ENCODE measurements at places on chromosomes 5 and 9.
A peak's percentile ranks its signal among the peaks of the same experiment; 100 is the strongest.

DNA sequence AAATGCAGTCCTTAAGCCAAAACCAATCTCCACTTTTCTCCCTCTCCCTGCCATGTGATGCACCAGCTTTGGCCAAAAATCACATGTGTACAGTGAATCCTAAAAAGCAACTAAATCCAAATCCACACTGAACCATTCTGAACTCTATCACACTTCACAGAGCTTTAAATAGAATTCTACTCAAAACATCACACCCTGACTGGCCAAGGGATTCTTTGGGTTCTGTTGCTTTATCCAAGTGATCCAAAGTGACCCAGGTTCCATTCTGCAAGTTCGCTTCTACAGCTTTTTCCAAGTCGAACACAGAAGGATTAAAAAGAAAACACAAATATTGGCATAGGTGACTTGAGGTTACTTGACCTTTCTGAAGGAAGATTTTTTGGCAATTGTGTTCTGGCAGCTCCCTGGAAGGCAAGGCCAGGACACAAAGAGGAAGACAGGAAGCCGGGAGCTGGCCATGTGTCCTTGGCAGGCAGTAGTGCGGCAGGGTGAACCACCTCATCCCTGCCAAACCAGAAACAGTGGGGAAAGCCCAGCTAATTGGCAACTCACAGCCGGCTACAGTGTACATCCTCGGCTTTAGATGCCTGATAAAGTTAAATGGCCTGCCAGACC lies 115.0 kb downstream of the NFIB start:
- no peaks in the 10 kb centered on the region for H3K27me3 ChIP-seq
- DNase-seq = no peak
- H3K27ac ChIP-seq = peak overlapping the region; percentile 26
- H3K4me1 ChIP-seq = peaks cover 34% of the 10 kb centered on the region
- H3K4me3 ChIP-seq = no peak overlapping the region

DNA sequence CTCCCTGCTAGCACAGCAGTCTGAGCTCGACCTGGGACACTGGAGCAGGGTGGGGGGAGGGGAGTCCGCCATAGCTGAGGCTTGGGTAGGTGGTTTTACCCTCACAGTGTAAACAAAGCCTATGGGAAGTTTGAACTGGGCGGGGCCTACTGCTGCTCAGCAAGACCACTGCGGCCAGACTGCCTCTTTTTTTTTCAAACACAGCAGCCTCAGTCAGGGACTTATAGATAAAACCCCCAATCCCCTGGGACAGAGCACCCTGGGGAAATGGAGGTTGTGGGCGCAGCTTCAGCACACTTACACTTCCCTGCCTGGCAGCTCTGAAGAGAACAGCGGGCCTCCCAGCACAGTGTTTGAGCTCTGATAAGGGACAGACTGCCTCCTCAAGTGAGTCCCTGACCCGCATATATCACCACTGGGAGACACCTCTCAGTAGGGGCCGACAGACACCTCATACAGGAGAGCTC lies 151.1 kb upstream of the APC start:
- no peaks in the 10 kb centered on the region for H3K4me1 ChIP-seq
- no peaks in the 10 kb centered on the region for H3K27me3 ChIP-seq
- H3K4me3 ChIP-seq = no peak overlapping the region
- no peak for DNase-seq

GRCh38 chr9:297104-297972 lies 82.7 kb downstream of the DOCK8 start:
- peaks cover 10% of the 10 kb centered on the region for H3K4me1 ChIP-seq
- no peak overlapping the region for H3K4me3 ChIP-seq
- peaks cover 6% of the 10 kb centered on the region for H3K36me3 ChIP-seq
- H3K27me3 ChIP-seq = no peaks in the 10 kb centered on the region

- no peaks in the 10 kb centered on the region for H3K4me1 ChIP-seq
- no peak overlapping the region for H3K4me3 ChIP-seq
- no peaks in the 10 kb centered on the region for H3K27me3 ChIP-seq
- peak; percentile 45 for DNase-seq
These were observed 794.0 kb downstream of the EFNA5 start for GRCh38 chr5:106876665-106877194.

DNA sequence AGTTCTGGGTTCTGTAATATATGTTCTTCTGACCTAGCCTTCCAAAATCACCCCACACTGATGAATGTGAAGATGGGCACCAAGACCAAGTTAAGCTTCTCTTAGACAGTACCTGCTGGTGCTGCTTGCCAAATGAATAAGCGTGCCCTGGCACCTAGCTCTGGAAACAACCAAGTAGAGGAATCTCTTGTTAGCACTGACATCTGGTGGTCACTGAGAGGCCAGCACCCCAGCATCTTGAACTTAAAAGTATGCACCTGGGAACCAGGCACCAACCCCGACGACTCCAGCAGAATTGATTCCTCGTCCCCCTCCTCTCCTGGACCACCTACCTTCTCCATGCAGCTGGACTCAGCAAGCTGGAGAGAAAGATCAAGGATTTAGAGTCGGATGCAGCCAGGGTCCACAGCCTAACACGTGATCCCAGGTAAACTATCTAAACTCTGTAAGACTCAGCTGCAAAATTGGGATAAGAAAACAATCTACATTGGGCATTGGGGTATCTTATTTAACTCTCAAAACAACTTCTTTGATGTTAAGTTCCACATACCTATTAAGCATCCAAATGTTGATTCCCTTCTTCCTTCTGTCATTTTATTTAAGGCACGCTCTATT lies 89.8 kb downstream of the SLC1A3 start:
- no peak overlapping the region for H3K27ac ChIP-seq
- peaks cover 13% of the 10 kb centered on the region for H3K4me1 ChIP-seq
- DNase-seq = no peak

DNA sequence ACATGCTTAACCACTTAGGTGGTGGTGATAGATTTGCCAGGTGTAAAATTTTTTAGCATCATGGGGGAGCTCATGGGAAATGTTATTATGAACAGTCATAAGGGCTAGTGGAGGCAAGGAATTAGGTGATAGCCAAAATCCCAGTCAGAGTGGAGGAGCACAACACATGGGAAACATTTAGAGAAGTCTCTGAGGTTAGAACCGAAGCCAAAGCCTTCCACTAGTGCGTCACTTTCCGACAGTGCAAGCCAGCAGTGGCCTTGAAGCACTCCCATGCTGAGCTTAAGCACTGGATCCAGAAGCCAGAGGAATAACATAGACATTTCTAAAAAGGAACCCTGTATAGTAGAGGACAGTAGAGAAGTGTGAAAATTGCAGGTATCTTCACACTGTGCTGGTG lies 101.5 kb upstream of the SNX2 start:
- H3K4me3 ChIP-seq = no peak overlapping the region
- no peaks in the 10 kb centered on the region for H3K36me3 ChIP-seq
- peaks cover 6% of the 10 kb centered on the region for H3K27me3 ChIP-seq
- no peak overlapping the region for H3K27ac ChIP-seq

DNA sequence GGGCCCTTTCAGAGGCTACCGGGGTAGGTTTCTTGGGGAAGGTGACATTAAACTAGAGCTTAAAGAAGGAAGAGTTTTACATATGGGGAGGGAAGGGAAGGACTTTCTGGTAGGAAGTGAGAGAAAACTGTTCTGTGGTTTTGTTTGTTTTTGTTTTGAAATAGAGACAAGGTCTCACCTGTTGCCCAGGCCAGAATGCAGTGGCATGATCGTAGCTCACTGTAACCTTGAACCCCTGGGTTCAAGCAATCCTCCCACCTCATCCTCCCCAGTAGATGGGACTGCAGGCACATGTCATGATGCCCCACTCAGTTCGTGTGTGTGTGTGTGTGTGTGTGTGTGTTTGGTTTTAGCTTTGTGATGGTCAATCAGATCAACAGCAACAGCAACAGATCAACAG lies 37.4 kb upstream of the CNOT6 start:
- DNase-seq = no peak
- no peaks in the 10 kb centered on the region for H3K36me3 ChIP-seq
- H3K4me3 ChIP-seq = no peak overlapping the region
- no peaks in the 10 kb centered on the region for H3K4me1 ChIP-seq
- no peak overlapping the region for H3K27ac ChIP-seq
- no peaks in the 10 kb centered on the region for H3K27me3 ChIP-seq

GRCh38 chr5:137282216-137282615 lies 216.9 kb downstream of the SPOCK1 start:
- DNase-seq = no peak
- no peaks in the 10 kb centered on the region for H3K4me1 ChIP-seq
- H3K36me3 ChIP-seq = no peaks in the 10 kb centered on the region
- H3K27ac ChIP-seq = no peak overlapping the region
- H3K27me3 ChIP-seq = peaks cover 3% of the 10 kb centered on the region
- H3K4me3 ChIP-seq = no peak overlapping the region

- no peak overlapping the region for H3K27ac ChIP-seq
- H3K4me3 ChIP-seq = no peak overlapping the region
- H3K27me3 ChIP-seq = peaks cover 11% of the 10 kb centered on the region
- H3K4me1 ChIP-seq = peaks cover 11% of the 10 kb centered on the region
- no peak for DNase-seq
These were observed 12.7 kb upstream of the FCN1 start for GRCh38 chr9:134930398-134930797.

GRCh38 chr5:61734001-61734400 lies 401.9 kb downstream of the ZSWIM6 start:
- H3K4me3 ChIP-seq = no peak overlapping the region
- H3K4me1 ChIP-seq = no peaks in the 10 kb centered on the region
- no peak overlapping the region for H3K27ac ChIP-seq
- no peak for DNase-seq
- no peaks in the 10 kb centered on the region for H3K27me3 ChIP-seq

GRCh38 chr5:68648944-68649857 lies 433.6 kb downstream of the PIK3R1 start:
- H3K27me3 ChIP-seq = no peaks in the 10 kb centered on the region
- no peaks in the 10 kb centered on the region for H3K4me1 ChIP-seq
- H3K27ac ChIP-seq = no peak overlapping the region
- H3K36me3 ChIP-seq = no peaks in the 10 kb centered on the region
- no peak for DNase-seq
- no peak overlapping the region for H3K4me3 ChIP-seq

DNA sequence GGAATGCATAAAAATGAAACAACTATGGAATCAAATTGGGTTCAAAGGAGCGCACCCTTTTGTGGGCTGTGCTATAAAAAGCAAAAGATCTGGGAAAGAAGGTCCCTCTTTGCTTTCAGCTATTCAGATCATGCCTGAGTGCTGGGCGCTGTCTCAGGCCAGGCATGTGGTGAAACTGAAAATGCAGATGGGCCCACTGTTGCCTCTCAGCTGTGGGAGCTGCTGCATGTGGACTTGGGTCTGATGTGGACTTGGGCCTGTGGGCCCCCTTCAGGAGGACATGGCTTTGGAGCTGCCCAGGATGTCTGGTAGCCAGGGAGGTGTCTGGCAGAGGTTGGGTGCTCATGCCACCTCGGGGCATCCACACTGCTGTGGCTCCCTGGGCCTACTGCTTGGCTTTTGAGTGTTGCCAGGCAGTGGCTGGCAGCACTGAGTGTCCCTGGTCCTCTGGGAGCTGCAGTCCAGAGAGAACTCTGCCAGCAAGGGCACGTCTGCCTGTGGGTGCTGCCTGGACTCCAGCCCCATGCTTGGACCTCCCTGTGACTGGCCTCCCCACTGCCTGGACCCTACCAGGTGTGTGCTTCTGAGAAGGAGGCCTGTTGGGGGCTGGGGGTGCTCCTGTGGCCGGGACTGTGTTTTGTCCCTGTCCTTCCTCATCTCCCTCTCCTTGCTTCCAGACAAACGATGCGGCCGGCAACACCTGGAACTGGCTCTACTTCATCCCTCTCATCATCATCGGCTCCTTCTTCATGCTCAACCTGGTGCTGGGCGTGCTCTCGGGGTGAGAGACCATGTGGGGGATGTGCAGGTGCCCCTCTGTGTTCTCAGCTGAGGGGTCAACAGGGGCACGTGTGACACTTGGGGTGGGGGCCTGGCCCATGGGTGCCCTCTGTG lies 74.3 kb downstream of the CACNA1B start:
- H3K27me3 ChIP-seq = no peaks in the 10 kb centered on the region
- H3K4me1 ChIP-seq = no peaks in the 10 kb centered on the region
- no peaks in the 10 kb centered on the region for H3K36me3 ChIP-seq

DNA sequence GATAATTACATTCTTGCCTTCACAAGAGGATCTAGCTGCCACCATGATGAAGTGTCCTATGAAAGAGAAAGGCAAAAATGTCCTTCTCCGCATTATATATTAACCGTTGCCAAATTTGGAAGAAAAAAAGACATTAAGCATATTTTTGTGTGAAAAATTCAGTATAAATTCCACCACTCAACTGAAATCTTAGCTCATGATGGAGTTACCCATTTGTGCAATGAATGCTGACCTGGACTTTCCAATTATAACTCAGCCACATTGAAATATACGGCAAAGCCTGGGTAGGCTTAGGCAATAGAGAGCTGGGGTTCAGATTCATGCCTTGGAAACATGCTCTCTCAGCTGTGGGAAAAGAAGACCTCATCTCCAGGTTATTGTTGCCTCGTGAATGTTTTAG lies 71.3 kb upstream of the VCAN start:
- no peak overlapping the region for H3K4me3 ChIP-seq
- no peaks in the 10 kb centered on the region for H3K4me1 ChIP-seq
- H3K36me3 ChIP-seq = no peaks in the 10 kb centered on the region
- H3K27ac ChIP-seq = no peak overlapping the region
- DNase-seq = no peak

DNA sequence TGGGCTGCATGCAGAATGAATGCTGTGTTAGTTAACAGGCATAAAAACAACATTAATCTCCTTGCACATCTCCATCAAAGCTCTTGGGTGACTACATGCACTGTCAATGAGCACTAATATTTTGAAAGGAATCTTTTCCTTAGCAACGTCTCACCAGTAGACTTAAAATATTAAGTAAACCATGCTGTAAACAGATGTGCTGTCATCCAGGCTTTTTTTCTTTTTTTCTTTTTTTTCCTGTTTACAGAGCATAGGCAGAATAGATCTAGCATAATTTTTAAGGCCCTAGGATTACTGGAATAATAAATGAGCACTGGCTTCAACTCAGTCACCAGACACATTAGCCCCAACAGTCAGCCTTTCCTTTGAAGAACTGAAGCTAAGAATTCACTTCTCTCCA lies 36.3 kb downstream of the UBQLN1 start:
- peaks cover 70% of the 10 kb centered on the region for H3K36me3 ChIP-seq
- peaks cover 2% of the 10 kb centered on the region for H3K4me1 ChIP-seq
- no peak for DNase-seq
- no peak overlapping the region for H3K27ac ChIP-seq
- H3K4me3 ChIP-seq = no peak overlapping the region

DNA sequence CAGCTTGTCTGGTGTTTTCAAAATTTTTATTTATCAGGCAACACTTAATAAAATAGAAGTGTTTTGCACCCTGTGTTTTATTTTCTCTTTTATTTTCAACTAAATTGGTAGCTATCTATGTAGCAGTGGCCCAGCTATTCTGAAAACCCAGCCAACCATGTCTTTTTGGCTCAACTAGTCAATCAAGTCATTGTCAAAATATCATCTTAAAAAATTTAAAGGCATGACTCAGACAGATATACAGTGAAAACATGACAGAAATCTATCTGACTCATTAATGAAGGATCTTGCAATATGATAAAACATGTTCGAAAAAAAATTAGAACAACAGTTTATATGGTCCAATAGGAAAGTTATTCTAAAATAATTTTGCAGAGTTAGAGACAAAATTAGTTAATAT lies 75.1 kb downstream of the HSD17B4 start:
- H3K27me3 ChIP-seq = no peaks in the 10 kb centered on the region
- no peak for DNase-seq
- no peak overlapping the region for H3K4me3 ChIP-seq
- H3K36me3 ChIP-seq = peaks cover 66% of the 10 kb centered on the region
- H3K27ac ChIP-seq = no peak overlapping the region

- peaks cover under 1% of the 10 kb centered on the region for H3K27me3 ChIP-seq
- no peak overlapping the region for H3K27ac ChIP-seq
- no peaks in the 10 kb centered on the region for H3K4me1 ChIP-seq
- no peak overlapping the region for H3K4me3 ChIP-seq
- DNase-seq = no peak
These were observed 321.0 kb downstream of the AGTPBP1 start for GRCh38 chr9:85420750-85421149.

All from lower lobe of right lung (tissue), 2 donors.